Activated CD4-positive, alpha-beta memory T cell treated with anti-CD3 and anti-CD28 coated beads for 36 hours (primary cell): ENCODE measurements at places on chromosomes 2 and 18. TPM values are rescaled to one million over a fixed set of nuclear protein-coding genes. Genes with fewer than 3 reads are reported as not detected.

DNA sequence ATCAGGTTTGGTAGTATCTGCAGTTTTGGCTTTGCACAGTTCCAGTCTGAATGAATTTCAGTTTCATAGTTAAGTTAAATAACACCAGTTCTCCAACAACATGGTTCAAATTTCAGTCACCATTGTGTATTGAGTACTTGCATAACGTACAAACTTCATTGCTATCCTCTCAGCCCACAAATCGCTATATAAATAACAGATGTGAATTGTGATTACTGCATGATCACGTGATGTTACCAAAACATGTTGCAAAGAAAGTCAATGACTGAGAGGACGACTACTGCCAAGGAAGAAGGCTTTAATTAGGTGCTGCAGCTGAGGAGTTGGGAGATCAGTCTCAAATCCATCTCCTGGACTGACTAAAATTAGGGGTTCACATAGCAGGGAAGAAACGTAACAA lies 48.2 kb downstream of the COL4A4 start:
- no peak overlapping the region for H3K4me3 ChIP-seq
- H3K27me3 ChIP-seq, result peaks cover 7% of the 10 kb centered on the region
- H3K4me1 ChIP-seq, result peaks cover 3% of the 10 kb centered on the region
- H3K27ac ChIP-seq, result no peak overlapping the region

DNA sequence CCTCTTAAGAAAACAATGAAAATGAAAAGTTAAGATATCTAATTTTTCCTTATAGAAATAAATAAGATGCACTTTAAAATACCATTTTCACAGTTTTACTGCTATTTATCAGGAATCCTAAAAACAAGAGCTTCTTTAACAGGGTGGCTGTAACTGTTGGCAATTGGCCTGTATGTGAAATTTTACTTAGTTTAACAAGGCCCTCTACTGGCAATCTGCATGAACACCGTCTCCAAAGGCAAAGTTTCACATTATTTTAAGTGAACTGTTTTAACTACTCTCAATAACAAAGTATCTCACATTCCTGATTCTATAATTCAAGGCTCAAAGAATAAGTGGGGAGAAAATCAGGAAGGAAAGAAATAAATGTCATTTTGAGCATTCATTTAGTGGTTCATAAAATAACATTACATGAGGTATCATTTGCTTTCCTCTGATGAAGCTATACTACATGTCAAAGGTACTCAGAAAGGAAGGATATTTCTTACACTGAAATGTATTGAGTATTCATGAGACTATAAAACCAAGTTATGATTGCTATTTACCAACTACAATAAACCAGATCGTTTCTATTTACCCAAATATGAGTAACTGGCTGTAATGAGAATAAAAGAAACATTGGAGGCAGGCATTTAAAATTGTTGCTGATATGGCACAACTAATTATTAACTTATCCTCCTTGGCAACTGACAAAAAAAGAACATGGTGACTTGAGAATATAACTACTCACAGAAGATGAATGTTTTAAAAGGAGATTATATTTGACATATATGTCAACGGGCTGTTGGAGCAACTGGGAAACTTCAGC lies 7.0 kb downstream of the NCKAP5 start:
- DNase-seq, result no peak
- no peaks in the 10 kb centered on the region for H3K36me3 ChIP-seq
- no peaks in the 10 kb centered on the region for H3K4me1 ChIP-seq
- H3K27ac ChIP-seq, result no peak overlapping the region

The CCDC150 gene
- total RNA-seq, result 13.2 TPM

The GPR155 gene
- 9.5 TPM for total RNA-seq

The MBP gene
- total RNA-seq, result 38.9 TPM
